NCI-H69 (cell line): ENCODE measurements at places on chromosomes 1 and 21.

GRCh38 chr1:91729621-91730358 lies 156.2 kb downstream of the TGFBR3 start:
- DNase-seq = no peak

GRCh38 chr1:116667575-116668105 lies at the start of gene IGSF3:
TSS of gene IGSF3 (minus strand) at chr1:116667733. CDS start at chr1:116666326, 1,407 bp downstream.
- peak; percentile 88 for DNase-seq

GRCh38 chr1:156160743-156161171 lies 7.4 kb downstream of the SEMA4A start:
- peak; percentile 88 for DNase-seq

- peak; percentile 97 for DNase-seq
Observed at GRCh38 chr1:208231881-208232661, 12.1 kb downstream of the PLXNA2 start.

DNA sequence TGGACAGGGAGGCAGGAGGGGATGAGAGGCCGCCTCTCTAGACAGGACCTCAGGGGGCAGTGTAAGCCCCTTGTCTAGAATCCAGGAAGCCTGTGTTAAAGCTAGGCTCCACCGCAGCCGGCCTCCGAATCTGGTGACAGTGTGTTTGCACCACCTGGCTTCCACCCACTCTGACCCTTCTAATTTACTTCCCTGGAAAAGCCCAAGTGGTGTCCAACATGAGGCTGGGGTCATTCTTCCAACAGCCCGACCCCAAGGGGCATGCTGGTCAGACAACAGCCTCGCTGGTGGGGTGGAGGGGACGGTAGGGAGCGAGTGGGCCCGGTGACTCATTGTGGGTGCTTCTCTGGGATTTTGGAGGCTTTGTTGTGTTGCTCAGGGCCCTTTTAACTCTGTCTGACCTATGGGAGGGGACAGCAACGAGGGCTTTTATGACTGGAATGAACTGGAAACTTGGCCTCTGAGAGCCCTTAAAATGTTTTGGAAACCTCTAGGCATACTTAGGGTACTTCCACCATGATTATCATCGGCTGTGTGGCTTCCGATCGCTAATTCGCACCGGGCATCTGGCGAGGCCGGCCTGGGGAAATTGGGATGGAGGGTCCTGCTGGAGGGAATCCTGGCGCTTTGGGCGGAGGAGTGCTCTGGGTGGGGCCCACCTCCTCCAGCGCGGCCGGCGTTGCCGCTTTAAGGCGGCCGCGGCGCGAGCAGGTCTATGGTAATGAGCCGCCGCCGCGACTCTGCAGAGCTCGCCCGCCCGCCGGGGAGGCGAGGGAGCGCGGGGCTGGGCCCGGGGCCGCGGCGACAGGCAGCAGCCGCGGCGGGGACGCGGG lies at the start of gene CELSR2:
TSS of gene CELSR2 (plus strand) at position 743 of the 833 bp plus-strand sequence. CDS start 541 bp downstream, outside the sequence.
- peak; percentile 87 for DNase-seq

DNA sequence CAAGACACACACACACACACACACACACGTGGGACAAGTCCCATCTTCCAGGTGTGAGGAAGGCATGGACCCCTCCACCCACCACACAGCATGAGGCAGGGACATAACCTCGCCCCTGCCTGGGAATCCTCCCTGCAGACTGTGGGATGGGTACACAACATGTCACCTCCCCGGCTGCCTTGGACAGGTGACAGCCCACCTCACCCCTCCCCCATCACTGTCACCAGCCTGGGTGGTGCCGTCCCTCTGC lies 40.7 kb downstream of the AHDC1 start:
- DNase-seq = no peak

DNA sequence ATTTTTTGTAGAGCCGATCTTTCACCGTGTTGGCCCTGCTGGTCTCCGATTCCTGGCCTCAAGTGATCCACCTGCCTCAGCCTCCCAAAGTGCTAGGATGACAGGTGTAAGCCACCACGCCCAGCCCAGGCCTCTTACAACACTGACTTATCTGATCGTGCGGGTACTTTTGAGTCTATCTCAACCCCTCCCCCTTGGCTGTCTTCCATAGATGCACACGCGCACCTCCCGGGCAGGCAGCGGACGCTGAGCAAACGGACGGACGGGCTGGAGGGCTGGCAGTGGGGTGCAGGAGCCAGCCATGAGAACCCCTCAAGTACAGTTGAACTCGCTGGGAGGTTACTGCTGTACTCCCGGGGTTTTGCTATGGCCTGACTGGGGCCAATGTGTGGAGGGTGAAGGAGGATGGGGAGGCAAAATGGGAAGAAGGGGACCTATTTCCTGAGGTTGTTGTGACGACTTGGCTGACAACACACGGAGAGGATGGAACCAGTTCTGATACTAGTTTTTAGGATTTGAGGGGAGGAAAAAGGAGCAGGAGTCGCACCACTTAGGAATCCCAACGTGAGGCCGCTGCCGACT lies 959 bp downstream of the CD58 start:
- DNase-seq = peak; percentile 66

- DNase-seq = no peak
Observed at GRCh38 chr1:232225336-232226131, 404.4 kb downstream of the SIPA1L2 start.

DNA sequence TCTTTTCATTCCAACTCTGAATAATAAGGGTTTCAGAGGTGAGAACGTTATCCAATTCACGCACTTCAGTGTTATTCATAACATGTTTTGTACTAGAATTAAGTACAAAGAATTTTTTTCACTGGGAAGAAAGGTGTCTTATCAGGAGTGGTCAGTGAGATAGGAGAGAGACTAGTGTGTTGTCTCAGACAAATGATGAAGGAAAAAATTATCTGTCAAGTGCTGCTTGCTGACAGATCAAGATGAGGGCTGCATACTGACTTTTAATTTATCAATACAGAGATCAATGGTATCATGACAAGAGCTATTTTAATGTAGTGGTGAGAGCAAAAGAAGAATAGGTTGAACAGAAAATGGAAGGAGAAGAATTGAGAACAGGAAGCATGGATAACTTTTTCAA lies 402.4 kb downstream of the KCNT2 start:
- no peak for DNase-seq

- DNase-seq = no peak
Observed at GRCh38 chr1:184866586-184866985, 107.7 kb downstream of the NIBAN1 start.

DNA sequence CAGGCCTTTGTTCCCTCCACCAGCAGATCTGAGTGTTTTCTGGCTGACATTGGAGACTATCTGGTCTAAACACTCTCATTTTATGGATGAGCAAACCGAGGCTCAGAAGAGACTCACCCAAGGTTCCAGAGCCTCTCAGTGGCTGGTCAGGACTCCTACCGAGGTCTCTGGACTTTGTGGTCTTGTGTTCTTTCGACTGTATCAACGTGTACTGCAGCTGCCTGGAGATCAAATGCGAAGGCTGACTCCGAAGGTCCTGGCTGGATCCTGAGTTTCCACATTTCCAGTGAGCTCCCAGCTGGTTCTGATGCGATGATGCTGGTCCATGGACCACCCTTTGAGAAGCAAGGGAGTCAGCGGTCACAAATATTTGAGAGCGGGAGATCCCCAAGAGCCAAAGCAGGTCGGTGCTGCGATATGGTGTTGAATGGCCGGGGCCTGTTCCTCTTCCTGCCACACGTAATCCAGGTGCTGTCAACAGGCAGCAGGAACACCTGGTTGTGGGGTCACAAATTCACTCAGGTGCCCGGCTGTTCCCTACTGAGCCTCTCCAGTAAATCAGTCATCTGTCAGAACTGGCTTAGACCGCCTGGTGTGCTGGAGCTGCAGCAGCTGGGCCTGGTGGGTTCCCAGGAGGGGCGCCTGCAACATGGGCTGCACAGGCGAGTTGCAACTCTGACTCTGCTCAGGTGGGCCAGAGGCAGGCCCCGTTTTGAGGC lies 94.8 kb upstream of the USP24 start:
- DNase-seq = no peak

- no peak for DNase-seq
Observed at GRCh38 chr1:214569357-214570004, 18.1 kb upstream of the PTPN14 start.

- DNase-seq = no peak
Observed at GRCh38 chr1:82032068-82032467, 231.3 kb downstream of the ADGRL2 start.

GRCh38 chr1:49190138-49190537 lies 413.4 kb upstream of the BEND5 start:
- DNase-seq = peak; percentile 83

DNA sequence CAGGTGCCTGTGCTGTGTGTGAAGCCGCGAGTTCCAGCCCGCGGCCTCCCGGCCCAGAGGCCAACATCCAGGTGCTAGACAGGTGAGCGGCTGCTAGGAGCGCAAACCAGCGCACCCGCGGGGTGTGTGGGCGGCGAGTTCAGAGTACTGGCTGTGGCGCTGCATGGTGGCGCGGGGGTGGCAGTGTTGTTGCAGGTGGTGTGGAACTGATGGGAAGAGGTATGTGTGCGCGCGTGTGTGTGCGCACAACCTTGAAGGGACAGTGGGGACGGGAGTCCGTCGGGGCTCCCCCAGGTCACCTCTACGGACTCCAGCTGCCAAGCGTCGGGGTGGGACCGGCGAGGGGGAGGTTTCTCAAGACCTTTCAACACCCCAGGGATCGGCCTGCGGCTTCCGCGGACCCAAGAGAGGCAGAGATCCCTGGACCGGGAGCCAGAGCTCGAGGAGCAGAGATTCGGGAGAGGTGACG lies 433 bp upstream of the DMBX1 start:
- DNase-seq = peak; percentile 27

DNA sequence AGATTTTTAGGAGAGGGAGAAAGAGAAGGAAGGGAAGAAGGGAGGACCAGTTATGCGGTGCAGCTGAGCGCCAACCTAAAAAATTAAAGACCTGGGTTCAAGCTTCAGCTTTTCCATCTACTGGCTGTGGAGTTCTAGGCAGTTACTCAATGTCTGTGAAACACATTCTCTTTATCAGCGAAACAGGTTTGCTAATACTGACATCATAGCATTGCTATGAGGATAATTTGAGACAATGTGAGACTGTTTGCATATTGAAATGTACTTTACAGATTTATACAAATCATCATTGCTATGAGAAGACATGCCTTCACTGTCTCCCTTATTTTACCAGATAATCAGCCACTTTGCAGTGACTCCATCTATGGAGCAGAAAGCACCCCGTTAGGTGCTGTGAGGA lies 222.9 kb upstream of the SGIP1 start:
- DNase-seq = no peak

- no peak for DNase-seq
Observed at GRCh38 chr21:26199456-26199855, 28.9 kb upstream of the APP start.

DNA sequence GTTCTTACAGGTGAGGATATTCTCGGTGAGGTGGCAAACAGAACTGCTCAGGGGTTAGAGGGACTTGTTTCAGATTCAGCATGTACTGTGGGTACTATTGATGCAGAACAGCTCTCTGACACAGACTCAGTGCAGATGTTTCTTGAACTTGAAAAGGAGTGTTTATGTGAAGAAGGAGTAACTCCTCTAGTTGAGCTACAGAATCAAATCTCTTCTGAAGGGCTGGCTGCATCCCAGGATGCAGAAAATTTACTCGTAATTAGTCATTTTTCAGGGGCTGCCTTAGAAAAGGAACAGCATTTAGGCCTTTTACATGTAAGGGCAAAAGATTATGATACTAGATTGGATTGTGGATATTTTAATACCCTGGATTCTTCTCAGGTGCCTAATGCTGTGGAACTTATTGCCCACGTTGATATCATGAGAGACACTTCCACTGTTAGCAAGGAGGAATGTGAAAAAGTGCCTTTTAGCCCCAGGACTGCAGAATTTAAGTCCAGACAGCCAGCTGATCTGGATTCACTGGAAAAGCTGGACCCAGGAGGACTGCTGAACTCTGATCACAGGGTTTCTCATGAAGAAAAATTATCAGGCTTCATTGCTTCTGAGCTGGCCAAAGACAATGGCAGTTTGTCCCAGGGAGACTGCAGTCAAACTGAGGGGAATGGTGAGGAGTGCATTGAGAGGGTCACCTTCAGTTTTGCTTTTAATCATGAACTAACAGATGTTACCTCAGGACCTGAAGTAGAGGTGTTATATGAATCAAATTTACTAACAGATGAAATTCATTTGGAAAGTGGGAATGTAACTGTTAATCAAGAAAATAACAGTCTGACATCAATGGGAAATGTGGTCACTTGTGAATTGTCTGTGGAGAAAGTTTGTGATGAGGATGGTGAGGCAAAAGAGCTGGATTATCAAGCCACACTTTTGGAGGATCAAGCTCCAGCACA lies 79.6 kb upstream of the BMP8A start:
- no peak for DNase-seq

GRCh38 chr21:33383056-33383888 lies 19.9 kb upstream of the IFNGR2 start:
- DNase-seq = peak; percentile 27

DNA sequence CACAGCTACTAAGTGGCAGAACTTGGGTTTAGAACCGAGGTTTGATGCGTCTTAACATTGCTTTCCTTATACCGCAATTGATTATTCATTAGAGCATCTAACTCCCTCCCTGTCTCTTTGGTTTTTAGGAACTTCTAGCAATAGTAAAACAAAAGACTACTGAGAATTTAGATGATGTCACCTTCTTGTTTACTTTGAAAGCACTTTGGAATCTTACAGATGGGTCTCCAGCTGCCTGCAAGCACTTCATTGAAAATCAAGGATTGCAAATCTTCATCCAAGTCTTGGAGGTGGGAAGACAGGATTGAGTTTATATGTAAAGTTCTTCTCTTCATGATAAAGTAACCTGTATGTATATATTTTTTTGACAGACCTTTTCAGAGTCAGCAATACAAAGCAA lies 35.0 kb downstream of the ZYG11A start:
- no peak for DNase-seq

- DNase-seq = peak; percentile 77
Observed at GRCh38 chr1:174999936-175000696, at the start of gene CACYBP. TSS of gene CACYBP (plus strand) at chr1:174999947. CDS start at chr1:175000181, 234 bp downstream.
